ENCODE measurements at places on chromosomes 16 and 17. TPM values are rescaled to one million over a fixed set of nuclear protein-coding genes. Genes with fewer than 3 reads are reported as not detected.

DNA sequence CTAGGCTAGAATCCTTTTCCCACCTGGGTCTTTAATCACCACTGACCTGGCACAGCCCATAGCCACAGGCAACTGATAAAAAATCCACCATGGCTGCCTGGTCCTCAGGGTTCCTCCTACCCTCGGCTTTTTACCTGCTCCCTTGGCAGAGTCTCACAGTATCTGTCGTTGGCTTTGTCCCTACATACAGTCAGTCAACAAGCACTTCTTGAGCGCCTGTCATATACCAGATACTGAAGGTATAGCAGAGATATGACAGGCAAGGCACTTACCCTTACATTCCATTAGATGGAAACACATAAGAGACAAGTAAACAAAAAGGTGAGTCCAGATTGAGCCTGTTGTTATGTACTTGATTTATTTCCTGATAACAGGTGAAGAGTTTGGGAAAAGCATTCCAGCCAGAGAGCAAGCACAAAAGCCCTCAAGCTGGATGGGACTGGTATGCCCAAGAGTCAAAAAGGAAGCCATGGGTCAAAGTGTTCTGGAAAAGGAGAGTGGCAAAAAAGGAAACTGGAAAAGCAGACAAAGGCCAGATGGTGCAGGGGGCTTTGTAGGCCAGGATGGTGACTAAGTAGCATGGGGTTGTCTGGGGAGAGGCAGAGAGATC lies 247.0 kb downstream of the CHD9NB start:
- no peaks in the 10 kb centered on the region for H3K27me3 ChIP-seq
- H3K36me3 ChIP-seq: no peaks in the 10 kb centered on the region
- DNase-seq: no peak
- H3K4me1 ChIP-seq: no peaks in the 10 kb centered on the region
- no peak overlapping the region for H3K27ac ChIP-seq

DNA sequence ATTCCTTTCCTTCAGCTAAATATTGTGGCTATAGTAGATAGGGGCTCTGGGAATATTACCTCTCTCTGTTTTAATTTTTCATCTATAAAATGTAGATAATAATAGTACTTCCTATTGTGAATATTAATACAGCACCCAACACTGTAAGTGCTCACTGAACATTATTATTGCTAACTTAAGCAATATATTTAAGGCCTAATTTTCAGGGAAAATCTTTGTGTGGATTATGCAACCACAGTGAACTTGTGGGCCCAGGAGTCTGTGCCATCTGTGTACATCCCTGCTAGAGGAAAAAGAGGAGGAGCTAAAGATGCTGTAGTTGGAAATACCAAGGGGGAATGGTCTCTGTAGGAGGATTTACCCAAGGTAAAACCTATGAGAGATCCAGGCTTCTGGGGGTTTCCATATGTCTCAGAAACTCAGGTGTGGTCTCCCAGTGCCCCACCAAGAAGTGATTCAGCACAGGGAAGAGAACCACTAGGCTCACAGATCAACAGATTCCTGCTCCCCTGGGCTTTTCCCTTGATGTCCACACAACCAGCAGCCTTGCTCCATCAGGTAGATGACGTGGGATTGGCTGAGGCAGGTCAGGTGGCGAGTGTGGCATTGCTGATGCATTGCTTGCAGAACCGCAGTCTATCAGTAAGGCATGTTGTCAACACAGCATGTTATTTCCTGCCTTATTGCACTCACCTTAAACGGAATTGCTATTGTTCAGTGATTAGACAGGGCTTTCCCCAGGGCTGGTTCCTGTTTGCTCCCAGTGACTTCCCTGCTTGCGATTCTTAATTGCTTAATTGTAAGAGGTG lies 1.6 kb upstream of the N4BP1 start:
- H3K27ac ChIP-seq: peak overlapping the region; percentile 69
- peak; percentile 86 for DNase-seq
- H3K4me3 ChIP-seq: no peak overlapping the region

DNA sequence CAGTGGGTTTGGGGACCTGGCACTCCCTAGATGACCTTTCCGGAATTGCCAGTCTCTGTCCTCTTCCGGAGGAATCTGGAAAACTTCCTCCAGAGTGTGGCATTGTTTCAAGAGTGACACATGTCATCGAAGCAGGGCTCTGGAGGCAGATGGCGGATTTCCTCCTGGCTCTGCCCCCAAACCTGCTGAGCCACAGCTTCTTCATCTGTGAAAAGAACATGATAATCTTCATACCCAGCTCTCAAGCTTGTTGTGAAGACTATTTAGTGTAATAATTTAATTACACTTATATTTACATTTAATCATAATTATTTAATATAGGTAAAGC lies 19.7 kb upstream of the TEX2 start:
- H3K27ac ChIP-seq: no peak overlapping the region
- no peaks in the 10 kb centered on the region for H3K36me3 ChIP-seq
- peaks cover 13% of the 10 kb centered on the region for H3K4me1 ChIP-seq
- H3K4me3 ChIP-seq: no peak overlapping the region

DNA sequence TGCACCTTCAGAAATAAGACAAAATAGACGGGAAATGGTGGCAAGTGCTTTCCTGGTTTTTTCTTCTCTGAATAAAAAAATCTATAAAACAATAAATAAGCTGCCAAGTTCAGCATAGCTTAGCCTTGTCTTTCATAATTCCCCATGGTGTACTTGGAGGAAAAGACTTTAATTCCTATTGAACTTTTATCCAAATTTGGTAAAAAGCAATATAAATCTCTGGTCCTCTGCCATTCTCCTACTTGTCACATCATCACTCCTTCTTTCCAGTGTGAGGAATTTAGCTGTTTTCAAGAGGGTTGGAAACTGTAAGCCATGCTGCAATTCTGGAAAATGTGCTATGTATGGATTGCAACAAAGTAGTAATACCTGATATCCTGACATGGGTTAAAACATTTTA lies 551.8 kb upstream of the KIF2B start:
- DNase-seq: no peak

- no peak for DNase-seq
- H3K27ac ChIP-seq: no peak overlapping the region
- H3K4me3 ChIP-seq: no peak overlapping the region
- H3K27me3 ChIP-seq: no peaks in the 10 kb centered on the region
- no peaks in the 10 kb centered on the region for H3K4me1 ChIP-seq
- no peaks in the 10 kb centered on the region for H3K36me3 ChIP-seq
Measured at GRCh38 chr17:71208111-71208704, 912.6 kb upstream of the SOX9 start.

DNA sequence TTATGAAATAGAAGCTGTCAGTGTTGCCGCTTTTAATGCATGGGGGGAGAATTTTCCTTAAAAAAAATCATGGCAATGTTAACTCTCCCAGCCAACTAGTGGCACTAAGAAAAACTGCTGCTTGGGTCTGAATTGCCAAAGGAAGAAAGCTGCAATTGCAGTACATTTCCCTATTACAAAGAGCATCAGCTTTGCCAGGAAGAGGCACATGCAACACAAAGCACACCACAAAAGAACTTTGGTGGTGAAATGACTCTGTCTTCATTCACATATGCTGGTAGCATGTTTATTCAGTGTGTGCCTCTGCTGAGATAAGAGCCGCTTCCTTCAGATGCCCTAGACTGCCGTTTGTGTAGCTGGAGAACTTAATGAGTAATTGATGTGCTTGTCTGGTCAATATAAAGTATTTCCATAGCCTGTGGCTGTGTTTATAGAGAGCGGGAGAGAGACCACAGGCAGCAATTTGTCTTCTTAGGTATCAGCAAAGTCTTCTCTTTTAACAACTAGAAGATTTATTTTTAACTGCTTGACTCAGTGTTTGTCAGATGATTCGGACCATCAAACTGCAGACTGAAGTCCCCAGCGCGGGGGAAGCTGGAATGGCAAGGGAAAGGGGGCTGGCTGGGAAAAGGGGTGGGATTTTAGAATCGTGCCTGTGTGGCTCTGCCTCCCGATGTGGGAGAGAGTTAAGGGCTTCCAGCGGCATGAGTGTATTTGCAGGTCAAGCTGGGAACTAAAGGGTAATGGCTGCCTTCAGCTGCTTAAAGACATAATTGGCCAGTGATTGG lies 115.1 kb downstream of the MRTFB start:
- DNase-seq: no peak
- H3K36me3 ChIP-seq: no peaks in the 10 kb centered on the region
- peaks cover 31% of the 10 kb centered on the region for H3K4me1 ChIP-seq
- H3K27me3 ChIP-seq: no peaks in the 10 kb centered on the region
- H3K27ac ChIP-seq: peak overlapping the region; percentile 80

- no peaks in the 10 kb centered on the region for H3K36me3 ChIP-seq
- no peaks in the 10 kb centered on the region for H3K27me3 ChIP-seq
- peak overlapping the region; percentile 68 for H3K27ac ChIP-seq
- no peak overlapping the region for H3K4me3 ChIP-seq
- peaks cover 30% of the 10 kb centered on the region for H3K4me1 ChIP-seq
- DNase-seq: no peak
Measured at GRCh38 chr16:4212934-4213296, 29.0 kb downstream of the SRL start.

DNA sequence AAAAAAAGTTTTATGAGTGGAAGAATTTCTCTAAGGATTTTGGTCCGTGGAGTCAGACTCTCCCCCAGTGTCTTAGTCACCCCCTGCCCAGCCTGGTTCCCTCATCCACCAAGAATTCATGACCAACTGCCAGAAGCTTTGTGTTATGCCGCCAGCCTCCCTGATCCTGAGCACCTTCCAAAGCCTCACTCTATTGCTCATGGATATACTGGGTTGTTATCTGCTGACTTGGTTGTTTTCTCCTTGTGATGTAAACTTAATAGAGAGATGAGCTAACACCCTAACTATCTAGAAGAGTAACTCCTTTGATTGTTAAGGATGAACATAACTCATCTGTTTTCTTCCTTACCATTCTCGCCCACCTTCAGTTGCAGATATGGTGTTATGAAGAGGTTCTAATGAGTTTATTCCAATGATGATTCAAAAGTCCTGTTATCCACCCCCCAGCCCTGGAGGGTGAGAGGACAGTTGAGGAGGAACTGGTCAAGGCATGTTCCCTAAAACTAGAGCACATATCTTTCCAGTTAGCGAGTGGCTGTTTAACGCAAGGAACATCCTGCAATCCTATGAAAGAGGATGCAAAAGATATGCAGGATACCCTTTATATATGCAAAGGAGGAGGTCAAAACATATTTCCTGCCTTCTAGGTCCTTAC lies 1.5 kb upstream of the PSMD3 start:
- no peaks in the 10 kb centered on the region for H3K27me3 ChIP-seq
- peaks cover under 1% of the 10 kb centered on the region for H3K36me3 ChIP-seq
- H3K4me3 ChIP-seq: no peak overlapping the region
- DNase-seq: no peak

GRCh38 chr17:8222630-8223355 lies 12.4 kb upstream of the AURKB start:
- peak; percentile 98 for DNase-seq
- H3K27ac ChIP-seq: peak overlapping the region; percentile 96
- H3K27me3 ChIP-seq: no peaks in the 10 kb centered on the region
- H3K36me3 ChIP-seq: no peaks in the 10 kb centered on the region

DNA sequence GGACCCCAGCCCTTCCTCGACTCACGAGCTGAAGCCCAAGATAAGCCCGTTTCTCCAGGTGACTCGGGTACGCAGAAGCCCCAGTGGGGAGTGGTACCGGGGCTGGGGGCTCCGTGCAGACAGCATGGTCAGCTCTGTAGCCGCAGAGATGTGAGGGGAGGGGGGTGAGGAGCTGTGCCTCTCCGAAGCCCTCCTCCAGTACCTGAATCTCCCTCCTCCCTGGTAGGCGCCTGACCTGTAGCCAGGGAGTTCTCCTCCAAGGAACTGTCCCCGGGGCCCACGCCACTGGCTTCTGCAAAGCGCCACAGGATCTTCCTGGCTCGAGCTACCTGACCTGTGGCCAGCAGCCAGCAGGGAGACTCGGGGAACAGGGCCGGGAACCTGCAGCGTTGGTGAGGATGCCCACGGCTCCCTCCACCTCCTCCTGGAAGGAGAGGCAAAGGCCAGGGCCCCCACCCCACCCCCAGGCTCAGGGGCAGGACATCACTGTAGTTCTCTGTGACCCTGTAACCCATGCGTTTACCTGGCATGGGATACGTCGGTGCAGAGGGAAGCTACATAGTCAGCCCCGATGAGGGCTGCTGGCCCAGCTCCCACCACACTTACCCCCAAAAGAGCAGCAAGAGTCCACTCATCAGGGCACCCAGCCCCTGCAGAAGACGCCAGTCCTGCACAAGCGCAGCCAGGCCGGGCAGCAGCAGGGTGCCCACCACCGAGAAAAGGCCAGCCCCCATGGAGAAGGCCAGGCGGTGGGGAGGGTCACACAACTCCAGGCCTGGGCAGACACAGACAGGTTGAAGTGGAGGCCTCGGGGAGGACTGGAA lies 1.7 kb downstream of the SLC22A31 start:
- H3K4me1 ChIP-seq: peaks cover 21% of the 10 kb centered on the region
- no peak for DNase-seq
- no peak overlapping the region for H3K4me3 ChIP-seq
- H3K27me3 ChIP-seq: no peaks in the 10 kb centered on the region
- H3K36me3 ChIP-seq: no peaks in the 10 kb centered on the region

- DNase-seq: no peak
- no peak overlapping the region for H3K27ac ChIP-seq
- H3K4me1 ChIP-seq: no peaks in the 10 kb centered on the region
- H3K27me3 ChIP-seq: no peaks in the 10 kb centered on the region
Measured at GRCh38 chr16:10765772-10766171, 22.1 kb downstream of the NUBP1 start.

- no peaks in the 10 kb centered on the region for H3K27me3 ChIP-seq
- no peaks in the 10 kb centered on the region for H3K4me1 ChIP-seq
- H3K27ac ChIP-seq: no peak overlapping the region
- DNase-seq: no peak
- H3K4me3 ChIP-seq: no peak overlapping the region
Measured at GRCh38 chr17:36496018-36496789, 9.7 kb downstream of the ZNHIT3 start.

GRCh38 chr16:22217890-22218730 lies 12.0 kb downstream of the EEF2K start:
- H3K27ac ChIP-seq: peak overlapping the region; percentile 28
- H3K27me3 ChIP-seq: no peaks in the 10 kb centered on the region
- no peak overlapping the region for H3K4me3 ChIP-seq
- no peaks in the 10 kb centered on the region for H3K36me3 ChIP-seq

- no peaks in the 10 kb centered on the region for H3K27me3 ChIP-seq
- H3K4me3 ChIP-seq: no peak overlapping the region
- peak overlapping the region; percentile 82 for H3K27ac ChIP-seq
- no peaks in the 10 kb centered on the region for H3K36me3 ChIP-seq
Measured at GRCh38 chr17:83144421-83145357, 65.3 kb downstream of the METRNL start.

EFCAB5 gene
- not detected for total RNA-seq

RPH3AL gene
- 43.5 TPM for total RNA-seq

FNDC8 gene
- total RNA-seq: not detected

SMIM22 gene
- not detected for total RNA-seq

SLC16A5 gene
- total RNA-seq: 26.8 TPM

Data from vagina (tissue), 2 donors.